Uterus (tissue), 4 donors: ENCODE measurements at places on chromosomes 12 and 14. TPM values are rescaled to one million over a fixed set of nuclear protein-coding genes. Genes with fewer than 3 reads are reported as not detected.

- H3K27ac ChIP-seq: no peak overlapping the region
- DNase-seq: no peak
- H3K36me3 ChIP-seq: no peaks in the 10 kb centered on the region
Observed at GRCh38 chr12:54173066-54173726, 15.6 kb downstream of the SMUG1 start.

GRCh38 chr12:96112733-96113132 is 77.3 kb upstream of the LTA4H start:
- no peaks in the 10 kb centered on the region for H3K4me1 ChIP-seq
- no peaks in the 10 kb centered on the region for H3K27me3 ChIP-seq
- no peaks in the 10 kb centered on the region for H3K36me3 ChIP-seq
- no peak for DNase-seq

Gene INF2
- total RNA-seq: 13.5 TPM

DNA sequence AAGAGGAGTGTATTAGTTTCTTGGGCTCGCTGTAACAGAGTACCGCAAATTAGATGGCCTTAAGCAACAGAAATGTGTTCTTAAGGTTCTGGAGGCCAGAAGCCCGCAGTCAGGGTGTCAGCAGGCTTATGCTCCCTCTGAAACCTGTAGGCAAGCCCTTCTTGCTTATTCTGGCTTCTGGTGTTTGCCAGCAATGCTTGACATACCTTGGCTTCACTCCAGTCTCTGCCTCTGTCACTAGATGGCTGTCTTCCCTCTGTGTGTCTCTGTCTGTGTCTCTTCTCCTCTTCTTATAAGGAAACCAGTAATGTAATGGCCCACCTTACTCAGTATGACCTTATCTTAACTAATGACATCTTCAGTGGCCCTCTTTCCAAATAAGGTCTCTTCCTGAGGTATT is 85.1 kb downstream of the DERA start:
- no peaks in the 10 kb centered on the region for H3K27me3 ChIP-seq
- H3K4me1 ChIP-seq: no peaks in the 10 kb centered on the region
- DNase-seq: no peak
- no peak overlapping the region for H3K27ac ChIP-seq
- no peak overlapping the region for H3K4me3 ChIP-seq

Gene TAS2R10
- total RNA-seq: 5.2 TPM

DNA sequence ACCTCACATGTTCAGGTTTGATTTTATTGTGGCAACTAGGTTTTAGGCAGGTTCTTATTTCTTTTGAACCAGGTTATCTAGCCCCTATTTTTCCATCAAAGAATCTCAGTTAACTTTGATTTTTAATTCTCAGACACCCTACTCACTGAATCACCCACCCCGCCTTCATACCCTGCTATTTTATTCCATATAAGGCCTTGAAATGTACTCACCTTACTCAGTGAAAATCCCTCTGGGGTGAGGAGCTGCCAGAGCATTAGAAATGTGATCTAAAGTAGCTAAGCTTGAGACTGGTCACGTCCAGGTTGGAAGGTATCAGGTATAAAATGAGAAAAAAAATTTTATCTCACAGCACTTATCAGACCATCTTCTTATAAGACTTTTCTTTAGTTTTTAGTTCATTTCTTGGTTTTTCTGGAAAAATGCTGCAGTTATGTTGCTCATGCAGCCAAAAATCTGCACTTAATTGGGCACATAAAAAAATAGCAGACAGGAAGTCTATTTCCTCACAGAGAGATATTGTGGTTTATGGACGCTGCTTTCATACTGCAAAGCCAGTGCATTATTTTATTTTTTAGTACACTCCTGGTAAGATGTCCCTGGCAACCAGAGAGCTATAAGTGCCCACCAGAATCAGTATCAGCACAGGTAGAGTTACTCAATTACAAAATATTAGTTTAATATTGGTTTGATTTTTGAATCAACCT is 101.5 kb upstream of the CCDC91 start:
- no peaks in the 10 kb centered on the region for H3K4me1 ChIP-seq
- H3K4me3 ChIP-seq: no peak overlapping the region
- no peaks in the 10 kb centered on the region for H3K36me3 ChIP-seq
- H3K27ac ChIP-seq: no peak overlapping the region

Gene LHX5
- total RNA-seq: not detected

DNA sequence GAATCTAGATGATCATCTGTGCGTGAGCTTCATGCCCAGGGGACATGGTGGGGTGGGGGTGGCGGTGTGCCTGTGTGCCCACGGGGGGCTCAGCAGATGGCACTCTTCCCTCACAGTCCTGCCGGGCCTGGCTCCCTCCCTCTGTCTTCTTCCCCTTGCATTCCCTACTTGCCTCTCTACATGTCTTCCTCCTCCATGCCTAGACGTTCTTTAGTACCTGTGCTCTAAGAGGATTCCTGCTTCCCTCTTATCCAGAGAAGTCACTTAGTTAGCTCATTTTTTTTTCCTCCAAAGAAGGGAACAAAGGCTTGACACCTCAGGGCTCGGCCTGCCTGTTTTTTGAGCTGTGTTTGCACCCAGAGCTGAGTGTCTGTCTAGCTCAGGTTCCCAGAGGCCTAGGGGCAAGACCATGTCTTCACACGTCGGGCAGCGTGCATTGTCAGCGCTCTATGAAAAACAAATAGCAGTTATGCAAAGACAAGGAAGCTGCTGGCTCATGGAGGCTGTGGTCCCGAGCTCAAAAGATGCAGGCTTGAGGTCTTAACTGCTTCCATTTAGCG is 48.8 kb downstream of the NINJ2 start:
- no peaks in the 10 kb centered on the region for H3K36me3 ChIP-seq
- no peaks in the 10 kb centered on the region for H3K27me3 ChIP-seq
- no peak overlapping the region for H3K27ac ChIP-seq

Gene KRT4
- not detected for total RNA-seq

GRCh38 chr12:119157528-119157927 is 21.2 kb upstream of the HSPB8 start:
- no peaks in the 10 kb centered on the region for H3K4me1 ChIP-seq
- H3K36me3 ChIP-seq: no peaks in the 10 kb centered on the region
- H3K27me3 ChIP-seq: no peaks in the 10 kb centered on the region
- H3K27ac ChIP-seq: no peak overlapping the region
- H3K4me3 ChIP-seq: no peak overlapping the region
- no peak for DNase-seq

Gene DYRK2
- 21.5 TPM for total RNA-seq

- no peak overlapping the region for H3K27ac ChIP-seq
- H3K27me3 ChIP-seq: no peaks in the 10 kb centered on the region
- no peaks in the 10 kb centered on the region for H3K36me3 ChIP-seq
- no peaks in the 10 kb centered on the region for H3K4me1 ChIP-seq
- H3K4me3 ChIP-seq: no peak overlapping the region
Observed at GRCh38 chr12:45584336-45584735, 145.2 kb upstream of the ARID2 start.

- no peaks in the 10 kb centered on the region for H3K4me1 ChIP-seq
- no peaks in the 10 kb centered on the region for H3K36me3 ChIP-seq
- DNase-seq: no peak
- H3K27ac ChIP-seq: no peak overlapping the region
- no peak overlapping the region for H3K4me3 ChIP-seq
Observed at GRCh38 chr12:32379213-32379612, 20.1 kb upstream of the FGD4 start.

- no peak for DNase-seq
- H3K36me3 ChIP-seq: no peaks in the 10 kb centered on the region
- H3K27ac ChIP-seq: no peak overlapping the region
- no peaks in the 10 kb centered on the region for H3K27me3 ChIP-seq
- H3K4me1 ChIP-seq: no peaks in the 10 kb centered on the region
Observed at GRCh38 chr12:12880537-12880936, 10.8 kb upstream of the GPRC5A start.

GRCh38 chr12:70971001-70971794 is 50.7 kb upstream of the PTPRR start:
- no peaks in the 10 kb centered on the region for H3K4me1 ChIP-seq
- no peak for DNase-seq
- no peak overlapping the region for H3K27ac ChIP-seq
- H3K4me3 ChIP-seq: no peak overlapping the region

Gene ST8SIA1
- 8.6 TPM for total RNA-seq

DNA sequence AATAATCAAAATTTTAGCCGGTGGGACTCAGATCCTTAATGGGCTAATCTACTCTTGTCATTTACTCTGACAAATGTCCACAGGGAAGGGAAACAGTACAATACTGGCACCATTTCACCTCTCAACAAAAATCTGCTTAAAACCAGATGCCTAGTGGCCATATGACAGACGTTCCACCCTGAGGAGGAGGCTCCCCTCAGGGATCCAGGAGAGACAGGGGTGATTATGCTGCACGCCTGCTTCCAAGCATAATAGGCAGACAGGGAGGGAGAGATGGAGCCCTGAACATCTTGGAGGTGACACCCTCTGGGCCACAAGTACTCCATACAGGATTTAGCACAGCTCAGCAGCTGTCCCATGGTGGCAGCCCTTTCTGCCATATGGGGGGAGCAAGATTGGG is 24.8 kb upstream of the AKAP6 start:
- no peak overlapping the region for H3K27ac ChIP-seq
- H3K4me1 ChIP-seq: no peaks in the 10 kb centered on the region
- no peaks in the 10 kb centered on the region for H3K27me3 ChIP-seq
- H3K36me3 ChIP-seq: no peaks in the 10 kb centered on the region
- no peak overlapping the region for H3K4me3 ChIP-seq

Gene ACOT6
- not detected for total RNA-seq

DNA sequence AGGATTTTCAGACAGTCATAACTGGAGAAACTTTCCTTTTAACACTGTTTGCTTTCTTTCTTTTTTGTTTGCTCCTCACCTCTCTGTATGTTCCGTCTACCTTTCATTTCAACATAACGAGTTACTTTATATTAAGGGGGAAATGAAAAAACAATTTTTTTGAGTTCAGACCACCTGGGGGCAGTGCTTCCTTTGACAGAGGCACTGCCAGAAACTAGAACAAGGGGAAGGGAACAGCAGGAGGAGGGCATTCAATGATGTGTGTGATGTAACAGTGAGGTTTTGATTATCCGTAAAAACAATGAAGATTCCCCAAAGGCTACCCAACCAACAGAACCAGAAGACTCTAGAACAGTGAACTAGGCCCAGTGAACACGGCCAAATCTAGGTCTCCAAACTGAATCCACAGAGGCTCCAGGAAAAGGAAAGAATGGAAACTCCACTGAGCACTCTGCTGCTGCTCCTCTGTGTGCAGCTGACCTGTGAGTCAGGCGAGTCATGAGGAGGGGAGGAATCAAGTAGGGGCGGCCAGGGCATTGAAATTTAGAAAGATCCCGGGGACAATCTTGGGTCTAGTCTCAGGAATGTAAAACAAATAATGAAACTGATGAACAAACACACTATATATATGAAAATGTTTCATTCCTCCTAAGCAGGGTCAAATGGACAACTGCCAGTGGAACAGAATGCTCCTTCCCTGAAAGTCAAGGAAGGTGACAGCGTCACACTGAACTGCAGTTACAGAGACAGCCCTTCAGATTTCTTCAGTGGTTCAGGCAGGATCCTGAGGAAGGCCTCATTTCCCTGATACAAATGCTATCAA is 323.5 kb downstream of the DAD1 start:
- no peak overlapping the region for H3K27ac ChIP-seq
- no peaks in the 10 kb centered on the region for H3K4me1 ChIP-seq
- no peak for DNase-seq
- H3K27me3 ChIP-seq: no peaks in the 10 kb centered on the region
- H3K36me3 ChIP-seq: no peaks in the 10 kb centered on the region

DNA sequence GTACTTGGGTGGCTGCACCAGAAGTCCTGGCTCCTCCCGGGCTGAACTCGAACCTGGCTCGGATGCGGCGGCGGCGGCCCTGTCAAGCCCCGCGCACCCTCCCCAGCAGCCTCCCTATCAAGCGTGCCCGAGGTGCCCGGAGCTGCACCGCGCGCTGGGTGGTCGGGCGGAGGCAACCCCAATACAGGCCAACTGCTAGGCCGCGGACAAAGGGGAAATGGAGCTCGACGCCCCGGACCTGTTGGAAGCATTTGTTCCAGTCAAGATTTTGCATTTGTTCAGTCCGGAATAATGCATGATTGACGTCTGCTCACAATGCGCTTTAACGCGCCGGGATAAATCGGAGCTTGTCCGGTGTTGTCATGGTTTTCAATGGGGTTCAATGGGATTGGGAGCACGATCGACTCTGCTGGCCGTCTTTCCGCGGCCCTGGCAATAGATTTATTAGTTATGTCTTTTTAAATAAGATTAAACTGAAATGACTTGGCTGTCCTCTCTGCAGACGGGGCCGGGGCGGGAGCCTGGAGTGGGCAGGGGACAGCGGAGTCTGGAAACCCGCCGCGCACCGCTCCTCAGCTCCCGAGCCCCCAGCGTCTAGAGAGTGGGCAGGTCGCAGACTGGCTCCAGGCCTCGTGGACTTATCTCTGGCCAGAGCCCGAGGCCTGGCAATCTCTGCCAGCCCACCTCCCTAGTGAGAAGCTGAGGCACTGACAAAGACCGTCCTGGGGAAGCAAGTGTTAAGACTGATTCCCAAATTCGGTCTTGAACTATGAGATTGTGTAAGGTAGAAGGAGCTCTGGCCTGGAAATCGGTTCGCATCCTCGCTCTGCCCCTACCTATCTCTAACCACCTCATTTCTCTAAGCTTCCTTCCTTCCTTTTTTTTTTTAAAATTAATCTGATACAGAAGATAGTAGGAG is 1.7 kb upstream of the NKX2-8 start:
- no peak for DNase-seq
- H3K36me3 ChIP-seq: no peaks in the 10 kb centered on the region
- H3K27me3 ChIP-seq: peaks cover 42% of the 10 kb centered on the region
- H3K4me3 ChIP-seq: no peak overlapping the region
- H3K4me1 ChIP-seq: no peaks in the 10 kb centered on the region

DNA sequence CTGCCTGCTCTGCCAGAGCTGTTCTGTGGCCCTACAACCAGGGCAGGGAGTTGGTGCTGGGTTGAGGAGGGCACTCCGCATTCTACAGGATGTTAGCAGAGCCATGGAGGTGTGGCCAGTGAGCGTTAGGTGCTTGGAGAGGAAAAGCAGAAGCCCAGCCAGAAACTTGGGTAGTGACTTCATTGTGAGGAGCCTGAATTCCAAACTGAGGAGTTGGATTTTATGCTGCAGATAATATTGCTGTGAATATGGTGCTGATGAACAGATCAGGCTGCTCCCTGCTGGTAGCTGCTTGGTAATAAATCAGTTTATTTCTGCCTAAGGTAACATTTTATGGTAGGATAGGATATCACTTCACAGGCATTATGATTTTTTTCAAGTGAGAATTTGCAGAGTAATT is 7.1 kb upstream of the CCDC175 start:
- DNase-seq: no peak
- no peaks in the 10 kb centered on the region for H3K27me3 ChIP-seq
- H3K27ac ChIP-seq: no peak overlapping the region
- no peak overlapping the region for H3K4me3 ChIP-seq
